ENCODE measurements at places on chromosomes 5 and 9.

- DNase-seq = no peak
These were observed 55.3 kb downstream of the ZNF366 start for GRCh38 chr5:72451741-72452505.

- no peak for DNase-seq
These were observed 7.8 kb upstream of the GPX8 start for GRCh38 chr5:55151923-55152842.

- DNase-seq = no peak
These were observed 279.4 kb downstream of the HINT1 start for GRCh38 chr5:130885691-130886090.

GRCh38 chr5:53265043-53265442 is 155.5 kb upstream of the MOCS2 start:
- DNase-seq = no peak
